Activated CD4-positive, alpha-beta T cell treated with anti-CD3 and anti-CD28 coated beads for 36 hours (primary cell): ENCODE measurements at places on chromosomes 11 and 22. TPM values are rescaled to one million over a fixed set of nuclear protein-coding genes. Genes with fewer than 3 reads are reported as not detected.

Gene GDPD4
- total RNA-seq = not detected

Gene FJX1
- total RNA-seq = 0.74 TPM

Gene DSCAML1
- 0.67 TPM for total RNA-seq

Gene PRG3
- not detected for total RNA-seq

Gene OR6M1
- total RNA-seq = not detected

Gene HTR3A
- not detected for total RNA-seq

Gene LRP4
- 0.18 TPM for total RNA-seq

Gene APOA4
- total RNA-seq = not detected

Gene TMEM225
- total RNA-seq = not detected

Gene GNB1L
- total RNA-seq = 7.6 TPM

DNA sequence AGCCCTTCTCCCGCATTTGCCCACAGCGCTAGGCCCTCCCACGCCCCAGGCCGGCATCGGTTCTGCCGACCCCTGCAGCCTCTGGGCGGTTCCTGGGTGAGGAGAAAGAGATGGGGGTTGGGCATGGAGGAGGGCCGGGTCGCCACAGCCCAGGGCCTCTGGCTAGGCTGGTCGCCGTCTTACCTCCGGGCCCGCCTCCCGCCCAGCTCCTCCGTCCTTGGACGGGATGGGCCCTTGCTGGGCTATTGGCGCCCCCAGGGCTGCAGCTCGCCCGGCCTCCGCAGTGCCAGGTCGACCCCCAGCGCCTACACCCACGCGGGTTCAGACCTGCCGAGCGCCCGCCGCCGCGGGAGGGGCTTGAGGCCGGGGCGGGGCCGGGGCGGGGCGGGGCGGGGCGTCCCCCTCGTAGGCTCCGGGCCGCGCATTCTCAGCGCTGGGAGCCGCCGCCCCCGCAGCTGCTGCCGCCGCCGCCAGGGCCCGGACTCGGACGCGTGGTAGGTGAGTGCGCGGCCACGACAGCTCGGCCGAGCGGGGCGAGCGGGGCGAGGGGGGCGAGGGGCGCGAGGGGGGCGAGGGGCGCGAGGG is at the start of gene CD151:
Gene CD151 (plus strand): TSS at position 424 of the 585 bp plus-strand sequence. CDS start 3,118 bp downstream, outside the sequence.
- peak within 1 kb of the TSS; percentile 31 for H3K27ac ChIP-seq
- H3K4me3 ChIP-seq = peak within 1 kb of the TSS; percentile 69
- no peaks in the 10 kb centered on the region for H3K36me3 ChIP-seq

DNA sequence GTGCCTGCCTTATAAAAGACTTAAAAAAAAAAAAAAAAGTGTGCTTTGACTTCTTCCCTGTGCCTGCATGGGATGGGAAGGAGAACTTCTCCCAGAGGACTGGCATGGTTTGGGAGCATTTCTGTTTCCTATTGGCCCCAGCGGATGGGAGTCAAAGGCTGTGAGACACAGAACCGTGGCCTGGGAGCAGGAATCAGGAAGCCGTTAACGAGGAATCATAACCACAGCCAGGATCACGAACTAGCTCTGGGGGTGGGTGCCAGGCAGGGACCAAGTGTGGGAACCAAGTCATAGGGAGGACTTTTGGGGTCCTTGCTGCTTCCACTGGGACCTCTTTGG is 526 bp downstream of the C1QTNF6 start:
- peaks cover 11% of the 10 kb centered on the region for H3K36me3 ChIP-seq
- H3K4me1 ChIP-seq = peaks cover 25% of the 10 kb centered on the region
- H3K27ac ChIP-seq = no peak overlapping the region
- H3K27me3 ChIP-seq = no peaks in the 10 kb centered on the region

DNA sequence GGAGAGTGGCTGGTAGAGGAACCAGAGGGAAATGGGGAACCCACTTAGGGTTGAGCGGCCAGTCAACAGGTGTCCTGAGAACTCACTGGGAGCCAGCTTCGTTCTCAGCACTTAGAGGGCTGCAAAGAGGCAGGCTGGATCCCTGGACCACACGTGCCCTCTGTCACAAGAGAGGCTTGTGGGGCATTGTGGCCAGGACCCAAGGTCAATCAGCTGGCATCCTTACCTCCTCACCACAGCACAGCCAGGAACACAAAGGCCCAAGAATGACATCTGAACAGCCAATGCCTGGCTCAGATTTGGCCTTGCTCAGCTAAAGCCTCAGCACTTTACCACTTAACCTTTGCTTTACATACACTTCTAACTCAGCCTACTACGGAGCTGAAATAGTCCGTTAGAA is 7.4 kb downstream of the MAPK8IP1 start:
- H3K27ac ChIP-seq = no peak overlapping the region
- no peak for DNase-seq
- H3K27me3 ChIP-seq = peaks cover 19% of the 10 kb centered on the region
- H3K4me3 ChIP-seq = no peak overlapping the region
- H3K36me3 ChIP-seq = no peaks in the 10 kb centered on the region
- no peaks in the 10 kb centered on the region for H3K4me1 ChIP-seq

DNA sequence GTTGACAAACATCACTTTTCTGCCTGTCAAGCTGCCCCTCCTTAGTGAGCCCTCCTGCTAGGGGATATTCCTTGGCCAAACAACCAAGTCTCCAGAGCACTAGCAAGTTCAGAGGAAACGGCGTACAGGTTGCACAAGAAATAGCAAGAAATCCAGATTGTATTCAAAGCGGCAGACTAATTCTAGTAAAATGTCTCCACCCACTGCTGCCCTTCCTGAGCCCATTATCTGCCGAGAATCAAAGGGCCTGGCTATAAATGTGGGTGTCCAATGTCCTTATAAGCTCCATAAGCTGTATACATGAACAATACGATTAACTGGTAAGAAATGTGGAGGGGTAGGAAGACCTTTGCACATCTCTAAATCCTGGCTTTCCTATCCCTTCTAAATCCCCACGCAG is 44.0 kb upstream of the AKIP1 start:
- H3K36me3 ChIP-seq = no peaks in the 10 kb centered on the region
- no peak for DNase-seq
- H3K4me3 ChIP-seq = no peak overlapping the region
- H3K27ac ChIP-seq = no peak overlapping the region

- peaks cover 25% of the 10 kb centered on the region for H3K27me3 ChIP-seq
- DNase-seq = no peak
- H3K4me1 ChIP-seq = peaks cover 11% of the 10 kb centered on the region
- no peak overlapping the region for H3K27ac ChIP-seq
Observed at GRCh38 chr11:115930291-115930690, 426.1 kb upstream of the CADM1 start.

- no peaks in the 10 kb centered on the region for H3K4me1 ChIP-seq
- no peak overlapping the region for H3K27ac ChIP-seq
- no peaks in the 10 kb centered on the region for H3K27me3 ChIP-seq
- H3K36me3 ChIP-seq = peaks cover 6% of the 10 kb centered on the region
- no peak for DNase-seq
Observed at GRCh38 chr11:28342716-28343115, 234.5 kb downstream of the METTL15 start.

- peaks cover 44% of the 10 kb centered on the region for H3K27me3 ChIP-seq
- no peak overlapping the region for H3K27ac ChIP-seq
- H3K36me3 ChIP-seq = no peaks in the 10 kb centered on the region
- peak overlapping the region; percentile 56 for H3K4me3 ChIP-seq
- peak; percentile 45 for DNase-seq
Observed at GRCh38 chr11:66727282-66728037, 1.6 kb downstream of the SPTBN2 start.

- no peak overlapping the region for H3K4me3 ChIP-seq
- no peaks in the 10 kb centered on the region for H3K4me1 ChIP-seq
Observed at GRCh38 chr22:20639750-20640149, 132.3 kb downstream of the MED15 start.

- H3K27ac ChIP-seq = peak overlapping the region; percentile 22
- H3K27me3 ChIP-seq = peaks cover 9% of the 10 kb centered on the region
- H3K4me3 ChIP-seq = no peak overlapping the region
- peaks cover 54% of the 10 kb centered on the region for H3K4me1 ChIP-seq
- no peaks in the 10 kb centered on the region for H3K36me3 ChIP-seq
- DNase-seq = peak; percentile 50
Observed at GRCh38 chr11:112539741-112540140, 279.1 kb upstream of the PLET1 start.

GRCh38 chr11:96227244-96227643 is 115.8 kb downstream of the MAML2 start:
- peaks cover 87% of the 10 kb centered on the region for H3K4me1 ChIP-seq
- H3K27me3 ChIP-seq = no peaks in the 10 kb centered on the region
- no peak for DNase-seq
- H3K36me3 ChIP-seq = peaks cover 42% of the 10 kb centered on the region
- no peak overlapping the region for H3K4me3 ChIP-seq

- peaks cover 7% of the 10 kb centered on the region for H3K4me1 ChIP-seq
- no peak overlapping the region for H3K4me3 ChIP-seq
- no peak overlapping the region for H3K27ac ChIP-seq
- no peaks in the 10 kb centered on the region for H3K36me3 ChIP-seq
- no peak for DNase-seq
- H3K27me3 ChIP-seq = no peaks in the 10 kb centered on the region
Observed at GRCh38 chr11:119384332-119384731, 2.8 kb upstream of the USP2 start.

- no peaks in the 10 kb centered on the region for H3K36me3 ChIP-seq
- no peak for DNase-seq
- peaks cover 51% of the 10 kb centered on the region for H3K4me1 ChIP-seq
- H3K27me3 ChIP-seq = peaks cover 9% of the 10 kb centered on the region
Observed at GRCh38 chr11:112537846-112538330, 277.2 kb upstream of the PLET1 start.

- H3K27ac ChIP-seq = no peak overlapping the region
- H3K4me3 ChIP-seq = no peak overlapping the region
- DNase-seq = no peak
- no peaks in the 10 kb centered on the region for H3K36me3 ChIP-seq
- H3K27me3 ChIP-seq = no peaks in the 10 kb centered on the region
Observed at GRCh38 chr11:39690856-39691255, 1768.6 kb downstream of the LRRC4C start.

- no peak overlapping the region for H3K27ac ChIP-seq
- no peaks in the 10 kb centered on the region for H3K36me3 ChIP-seq
- H3K4me1 ChIP-seq = no peaks in the 10 kb centered on the region
- DNase-seq = no peak
- no peaks in the 10 kb centered on the region for H3K27me3 ChIP-seq
Observed at GRCh38 chr22:30627471-30627870, 8.1 kb upstream of the SLC35E4 start.

DNA sequence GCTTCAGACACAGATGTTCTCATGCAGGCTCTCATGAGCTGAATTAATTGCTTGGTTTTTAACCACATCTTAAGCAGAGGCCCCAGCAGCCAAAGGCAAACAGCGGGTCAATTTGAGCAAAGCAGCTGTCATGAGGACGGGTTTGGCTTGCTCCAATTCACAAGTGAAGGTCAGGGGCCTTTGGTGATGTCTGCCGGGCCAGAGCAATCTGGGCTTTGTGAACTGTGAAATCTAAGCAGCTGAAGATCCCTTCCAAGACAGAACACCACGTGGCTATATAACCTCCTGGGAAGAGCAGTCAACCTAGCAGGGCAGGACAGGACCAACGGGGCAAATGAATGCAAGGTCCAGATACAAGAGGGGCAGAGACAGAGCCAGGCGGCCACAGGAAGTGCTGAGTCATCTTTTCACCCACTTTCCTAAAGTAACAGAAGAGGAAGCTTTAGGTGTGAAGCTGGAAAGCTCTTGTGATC is 187.3 kb upstream of the B3GAT1 start:
- DNase-seq = no peak
- no peaks in the 10 kb centered on the region for H3K36me3 ChIP-seq
- no peaks in the 10 kb centered on the region for H3K4me1 ChIP-seq
- H3K27me3 ChIP-seq = peaks cover 12% of the 10 kb centered on the region
- no peak overlapping the region for H3K4me3 ChIP-seq
